ENCODE measurements at places on chromosomes 16 and 17.
A peak's percentile ranks its signal among the peaks of the same experiment; 100 is the strongest.

- DNase-seq, result no peak
Measured at GRCh38 chr17:73261952-73262675, 434 bp upstream of the CPSF4L start.

- no peak for DNase-seq
Measured at GRCh38 chr17:3722716-3723115, 987 bp upstream of the HASPIN start.

GRCh38 chr17:80611816-80612215 lies 67.2 kb downstream of the RPTOR start:
- no peak for DNase-seq

DNA sequence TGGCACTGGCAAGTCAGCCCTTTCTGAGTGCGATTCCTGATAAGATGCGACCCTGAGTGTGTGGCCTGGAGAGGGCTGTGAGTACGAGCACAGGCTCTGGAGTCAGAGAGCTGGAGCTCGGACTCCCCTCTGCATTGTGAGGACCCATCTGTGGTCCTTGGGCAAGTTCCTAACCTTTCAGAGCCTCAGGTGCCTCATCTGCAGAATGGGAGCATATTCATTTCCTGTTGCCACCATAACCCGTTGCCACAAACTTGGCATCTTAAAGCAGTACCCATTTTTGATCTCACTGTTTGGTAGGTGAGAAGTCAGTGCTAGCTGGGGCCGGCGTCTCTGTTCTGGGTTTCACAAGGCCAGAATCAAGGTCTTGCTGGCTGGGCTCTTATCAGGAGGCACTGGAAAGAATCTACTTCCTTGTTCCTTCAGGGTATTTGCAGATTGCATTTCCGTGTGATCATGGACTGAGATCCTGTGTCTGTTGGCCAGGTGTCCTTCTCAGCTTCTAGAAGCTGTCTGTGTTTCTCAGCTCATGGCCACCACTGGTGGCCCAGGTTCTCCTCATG lies 20.2 kb downstream of the KNOP1 start:
- DNase-seq, result no peak

- DNase-seq, result peak; percentile 24
Measured at GRCh38 chr17:2023692-2024571, 1.2 kb downstream of the RTN4RL1 start.

GRCh38 chr17:32627239-32627996 lies 140.6 kb downstream of the CDK5R1 start:
- DNase-seq, result no peak

- DNase-seq, result no peak
Measured at GRCh38 chr16:78092758-78093157, 6.7 kb upstream of the WWOX start.

GRCh38 chr16:25007284-25007984 lies 7.7 kb downstream of the ARHGAP17 start:
- DNase-seq, result no peak

DNA sequence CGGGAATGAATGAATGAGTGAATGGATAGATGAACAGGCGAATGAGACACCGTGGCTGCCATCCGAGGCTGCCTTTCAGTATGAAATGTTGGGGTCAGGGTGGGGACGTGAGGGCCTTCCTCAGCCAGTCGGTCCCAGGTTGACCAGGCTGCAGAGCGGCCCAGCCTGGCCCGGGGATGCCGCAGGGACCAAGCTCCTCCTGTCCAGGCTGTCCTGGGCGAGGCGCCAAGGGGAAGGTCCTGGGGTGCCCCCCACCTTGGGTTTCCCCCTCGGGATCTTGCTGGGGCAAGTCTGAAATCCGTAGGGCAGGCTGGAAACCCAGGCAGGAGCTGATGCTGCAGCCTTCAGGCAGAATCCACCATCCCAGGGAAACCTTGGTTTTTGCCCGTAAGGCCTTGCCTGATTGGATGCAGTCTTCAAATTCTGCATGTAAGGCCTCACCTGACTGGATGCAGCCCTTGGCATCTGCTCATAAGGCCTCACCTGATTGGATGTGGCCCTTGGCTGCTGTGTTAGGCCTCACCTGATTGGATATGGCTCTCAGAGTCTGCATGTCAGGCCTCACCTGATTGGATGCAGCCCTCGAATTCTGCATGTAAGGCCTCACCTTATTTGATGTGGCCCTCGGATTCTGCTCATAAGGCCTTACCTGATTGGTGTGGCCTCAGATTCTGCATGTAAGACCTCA lies 61.7 kb upstream of the ZNF469 start:
- peak; percentile 6 for DNase-seq

- no peak for DNase-seq
Measured at GRCh38 chr16:87017371-87018012, 299.7 kb downstream of the C16orf95 start.

- no peak for DNase-seq
Measured at GRCh38 chr17:34131386-34131785, 123.7 kb upstream of the CCL2 start.

- peak; percentile 38 for DNase-seq
Measured at GRCh38 chr16:15765880-15766279, 90.9 kb downstream of the MYH11 start.

DNA sequence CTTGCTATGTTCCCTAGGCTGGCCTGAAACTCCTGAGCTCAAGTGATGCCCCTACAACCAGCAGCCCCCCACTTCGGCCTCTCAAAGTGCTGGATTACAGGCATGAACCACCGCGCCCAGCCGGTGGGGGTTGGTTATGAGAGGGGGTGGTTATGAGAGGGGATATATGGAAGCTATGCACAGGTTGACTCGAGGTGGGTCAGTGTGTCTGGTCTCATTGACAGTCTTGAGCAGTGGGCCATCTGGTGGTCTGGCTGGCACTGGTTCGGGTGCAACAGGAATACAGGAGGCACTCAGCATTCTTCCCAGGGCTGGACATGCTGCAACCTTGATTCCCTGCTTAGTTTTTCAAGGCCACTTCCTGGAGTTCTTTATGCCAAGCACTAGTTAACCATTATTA lies 5.6 kb upstream of the STX1B start:
- no peak for DNase-seq

- DNase-seq, result no peak
Measured at GRCh38 chr17:8821446-8822105, 22.4 kb upstream of the MFSD6L start.

DNA sequence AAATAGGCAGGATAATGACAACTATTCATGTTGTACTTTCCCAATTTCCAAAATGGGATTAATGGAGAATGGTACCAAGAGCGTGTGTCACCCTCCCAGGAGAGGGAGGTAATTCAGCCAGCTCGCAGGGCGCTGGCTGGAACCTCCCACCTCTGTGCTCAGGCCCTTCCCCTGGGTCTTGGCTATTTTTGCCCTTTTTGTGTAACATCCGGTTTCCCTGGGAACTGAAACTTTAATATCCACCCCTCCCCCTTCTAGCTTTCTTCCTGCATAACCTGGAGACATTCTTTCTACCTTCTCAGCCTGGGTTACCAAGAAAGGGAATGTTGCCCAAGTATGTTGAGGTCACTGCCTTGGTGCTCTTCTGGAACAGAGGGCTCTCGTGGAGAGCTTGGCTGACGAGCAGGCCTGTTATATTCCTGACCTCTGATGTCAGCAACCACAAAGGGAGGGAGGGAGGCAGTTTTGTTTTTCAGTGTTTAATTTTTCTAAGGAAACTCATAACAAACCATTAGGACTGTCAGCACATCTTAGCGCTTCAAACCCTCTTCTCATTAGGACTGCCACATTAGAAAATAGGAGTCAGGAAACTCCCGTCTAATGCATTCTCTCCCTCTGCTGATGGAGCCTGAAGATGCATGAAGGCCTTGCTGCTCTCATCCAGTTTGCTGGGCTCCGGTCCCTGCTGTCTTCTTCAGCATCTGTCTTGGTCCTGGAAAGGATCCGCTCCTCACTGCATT lies 25.6 kb downstream of the ITGB3 start:
- no peak for DNase-seq

GRCh38 chr16:6884002-6884401 lies 448.6 kb upstream of the RBFOX1 start:
- no peak for DNase-seq

DNA sequence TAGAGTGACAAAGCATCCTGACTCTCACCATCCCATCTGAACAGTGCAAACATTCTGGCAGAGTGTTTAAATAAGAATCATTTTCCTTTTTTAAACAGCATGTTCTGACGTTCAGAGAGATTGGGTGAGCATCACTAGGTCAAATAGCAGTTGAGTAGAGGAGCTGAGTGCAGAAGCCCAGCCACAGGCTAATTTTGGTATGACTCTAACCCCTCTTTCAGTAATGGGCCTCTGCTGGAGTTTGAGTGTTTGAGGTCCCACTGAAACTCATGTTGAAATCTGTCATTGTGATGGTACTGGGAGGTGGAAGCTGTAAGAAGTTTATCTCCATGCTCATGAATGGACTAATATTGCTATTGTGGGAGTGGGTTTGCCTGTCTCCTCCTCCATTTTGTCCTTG lies 194.4 kb downstream of the SALL1 start:
- no peak for DNase-seq
